ELF-1 (cell line): ENCODE measurements at places on chromosomes 13 and 19.

DNA sequence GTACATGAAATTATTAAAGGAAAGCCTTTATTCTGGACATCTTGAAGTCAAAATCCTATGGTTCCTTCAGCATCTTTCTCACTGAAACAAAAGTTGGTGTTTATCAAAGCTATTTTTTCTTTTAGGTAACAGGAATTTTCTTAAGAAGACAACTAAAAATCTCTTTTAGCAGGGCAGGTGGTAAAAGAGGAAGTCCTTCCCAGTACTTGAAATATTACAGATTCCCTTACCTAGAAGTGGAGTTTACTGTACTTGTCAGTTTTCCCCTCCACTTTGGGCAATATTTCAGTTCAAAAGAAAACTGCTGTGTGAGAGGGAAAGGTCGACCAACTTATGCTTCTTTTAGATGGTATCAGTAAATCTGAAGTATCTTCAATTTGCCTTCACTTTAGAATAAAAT is 64.3 kb upstream of the TDRD3 start:
- no peak for DNase-seq

DNA sequence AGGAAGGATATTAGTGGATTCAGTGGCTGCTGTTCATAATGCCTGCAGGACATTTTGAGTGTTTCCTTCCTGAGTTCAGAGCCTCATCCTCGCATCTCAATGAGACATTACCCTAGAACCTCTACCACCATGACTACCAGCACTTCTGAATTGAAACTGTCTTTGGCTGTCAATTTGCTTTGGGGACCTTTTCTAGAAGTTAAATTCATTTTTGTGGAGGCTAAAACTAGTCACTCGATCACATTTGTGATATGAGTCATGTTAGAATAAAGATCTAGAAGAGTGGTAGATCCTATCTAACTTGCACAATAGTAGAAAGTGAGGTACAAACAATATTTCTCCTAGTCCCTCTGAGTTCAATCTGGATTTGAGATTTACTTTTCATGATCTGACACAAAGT is 124.9 kb downstream of the KCNRG start:
- no peak for DNase-seq

- DNase-seq: no peak
Measured at GRCh38 chr19:42018503-42019193, 24.6 kb upstream of the ATP1A3 start.

- DNase-seq: no peak
Measured at GRCh38 chr13:51050021-51050830, 60.8 kb downstream of the C13orf42 start.

DNA sequence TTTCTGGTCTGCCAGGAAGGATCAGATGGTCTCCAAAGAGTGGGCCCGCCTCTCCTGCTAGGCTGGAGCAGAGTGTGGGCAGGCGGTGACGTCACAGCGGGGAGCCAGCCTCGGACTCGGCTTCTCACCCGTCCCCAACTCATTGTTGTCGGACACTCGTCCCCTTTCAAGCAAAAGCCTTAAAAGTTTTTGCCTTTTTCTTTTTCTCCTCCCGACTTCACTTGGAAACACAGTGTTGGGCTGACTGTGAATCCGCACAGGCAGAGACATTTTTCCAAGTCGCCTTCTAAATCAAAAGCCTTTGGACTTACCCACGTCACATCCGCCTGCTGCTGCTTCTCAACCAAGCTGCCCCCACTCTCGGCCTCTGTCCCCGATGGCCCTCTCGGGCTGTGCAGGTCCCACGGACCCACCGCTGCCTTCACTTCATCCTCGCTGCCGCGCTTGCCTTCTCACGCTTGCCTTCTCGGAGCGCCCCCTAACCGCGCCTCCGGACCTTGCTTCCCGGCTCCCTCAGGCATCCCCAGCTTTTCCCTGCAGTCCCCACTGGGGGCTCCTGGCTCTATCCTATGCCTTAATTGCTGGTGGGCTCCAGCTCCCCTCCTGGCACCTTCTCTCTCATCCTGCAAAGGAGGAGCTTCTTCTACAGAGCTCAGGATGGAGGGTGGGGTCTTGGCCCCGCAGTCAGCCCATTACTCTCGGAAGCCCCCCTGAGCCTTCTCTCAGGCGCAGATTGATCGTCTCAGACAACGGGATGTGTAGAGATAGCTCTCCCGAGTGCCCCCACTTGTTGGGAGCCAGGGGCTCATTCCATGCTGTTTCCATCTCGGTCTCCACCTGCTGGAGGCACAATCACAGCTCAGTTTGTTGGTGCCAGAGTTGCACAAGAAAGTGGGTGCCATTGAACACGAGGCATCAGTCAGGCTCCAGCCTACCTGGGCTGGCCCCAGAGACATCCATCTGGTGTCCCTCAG is 3.9 kb upstream of the ZNF135 start:
- no peak for DNase-seq

- DNase-seq: no peak
Measured at GRCh38 chr19:46487178-46487801, 8.4 kb downstream of the PNMA8B start.

DNA sequence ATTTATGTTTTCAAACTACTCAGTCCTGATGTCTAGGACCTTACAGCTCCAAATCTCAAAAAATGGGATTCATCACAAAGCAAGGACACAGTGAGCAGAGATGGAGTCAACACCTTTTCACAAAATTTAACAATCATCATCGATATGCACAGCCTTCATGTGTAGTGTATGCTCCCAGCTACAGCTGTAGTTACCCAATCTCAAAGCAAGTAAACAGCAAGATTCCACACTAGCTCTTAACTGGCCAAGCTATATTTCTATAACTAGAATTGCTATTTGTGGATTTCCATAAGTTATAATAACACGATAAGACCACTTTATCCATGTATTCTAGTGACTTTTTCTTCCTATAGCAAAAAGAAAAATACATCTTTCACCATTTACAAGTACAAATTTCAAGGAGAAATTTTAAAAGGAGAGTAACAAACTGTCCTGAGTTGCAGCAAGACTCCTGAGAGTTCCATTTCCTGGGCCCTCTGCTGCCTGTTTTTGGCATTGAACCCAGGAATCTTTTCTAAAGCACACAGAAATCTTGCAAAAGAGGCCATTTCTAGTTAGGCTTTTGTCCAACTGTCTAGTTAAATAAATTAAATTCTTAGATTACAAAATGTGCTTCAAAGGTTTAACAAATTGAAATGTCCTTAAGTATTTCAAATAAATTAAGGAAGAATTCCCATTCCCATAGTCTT is 460.6 kb downstream of the FGF14 start:
- no peak for DNase-seq

GRCh38 chr19:53621885-53622740 is 9.7 kb upstream of the DPRX start:
- peak; percentile 52 for DNase-seq

- peak; percentile 10 for DNase-seq
Measured at GRCh38 chr19:14835011-14835410, at the start of the genes OR7A5 and OR7C1. Gene OR7A5 (minus strand): TSS chr19:14835185. CDS start chr19:14828241, 6,944 bp downstream. Gene OR7C1 (minus strand): TSS chr19:14835185. CDS start chr19:14800136, 35,049 bp downstream.

DNA sequence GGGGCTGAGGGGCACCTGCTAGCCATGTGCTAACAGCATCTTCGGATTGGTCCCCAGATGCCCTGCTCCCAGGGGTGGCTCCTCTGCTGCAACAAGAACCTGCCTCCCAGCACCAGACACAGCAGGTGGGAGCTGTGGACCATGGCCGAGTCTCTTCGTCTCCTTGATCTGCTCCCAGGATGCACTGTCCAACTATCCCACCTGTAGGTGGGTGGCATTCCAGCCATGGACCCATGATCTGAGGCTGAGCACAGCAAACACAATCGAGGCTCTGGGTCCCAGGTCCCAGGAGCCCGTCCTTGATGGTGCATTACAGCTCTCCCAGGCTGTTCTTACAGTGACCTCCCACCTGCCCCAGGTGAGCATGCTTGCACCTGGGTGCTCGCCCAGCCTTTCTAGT is 1.6 kb downstream of the ZNF837 start:
- no peak for DNase-seq

GRCh38 chr13:62838929-62839328 is 1423.3 kb upstream of the PCDH20 start:
- DNase-seq: no peak

DNA sequence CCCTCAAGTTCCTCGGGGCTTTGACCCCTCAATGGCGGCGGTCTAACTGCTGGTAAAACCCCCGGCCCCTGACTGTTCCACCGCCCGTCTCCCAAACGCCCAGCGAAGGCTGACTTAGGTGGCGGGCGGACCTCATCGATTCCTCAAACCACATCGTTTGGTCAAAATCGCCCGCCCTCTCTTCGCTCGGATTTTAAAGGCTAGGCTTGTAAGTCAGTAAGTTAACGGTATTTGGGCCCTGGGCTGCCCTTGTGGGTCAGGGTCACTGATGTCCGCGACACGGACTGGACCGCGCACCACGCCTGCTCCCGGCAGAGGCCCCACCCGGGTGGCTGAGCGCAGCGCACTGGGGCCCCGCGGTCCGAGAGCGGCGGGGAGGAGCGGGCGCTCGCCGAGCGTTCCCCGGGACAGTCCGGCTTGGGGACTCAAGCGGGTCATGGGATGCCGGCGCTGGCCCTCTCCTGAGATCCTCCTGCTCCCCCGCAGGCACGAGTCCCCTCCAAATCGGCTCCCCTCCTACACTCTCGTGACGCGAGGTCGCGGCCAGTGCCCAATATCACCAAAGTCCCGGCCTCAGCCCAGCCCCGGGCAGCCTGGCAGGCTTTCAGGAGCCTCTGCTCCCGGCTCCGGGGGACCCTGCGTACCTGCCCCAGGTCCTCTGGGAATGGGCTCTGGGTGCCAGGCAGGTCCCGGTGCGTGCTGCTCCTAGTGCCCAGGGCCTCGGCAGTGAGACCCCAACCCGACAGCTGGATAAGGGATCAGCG is 1.0 kb downstream of the FLT1 start:
- peak; percentile 56 for DNase-seq

DNA sequence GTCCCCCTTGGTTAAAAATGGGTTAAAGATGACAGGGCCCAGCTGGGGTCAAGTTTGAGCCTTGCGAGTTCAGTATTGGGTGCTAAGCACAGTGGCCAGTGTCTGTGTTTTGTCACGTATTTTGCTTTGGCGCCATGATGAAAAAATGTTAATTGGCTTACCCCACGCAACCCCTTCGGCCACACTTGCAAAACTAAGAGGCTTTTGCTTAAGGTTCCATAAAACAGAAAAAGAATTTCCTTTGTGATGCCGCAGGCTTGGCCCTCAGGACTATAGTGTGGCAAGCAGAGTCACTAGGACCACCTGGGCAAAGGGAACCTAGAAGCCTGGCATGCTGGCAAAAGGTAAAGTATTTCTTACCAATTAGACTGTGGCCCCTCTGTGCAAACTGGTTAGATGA is 20.7 kb downstream of the DPRX start:
- no peak for DNase-seq

GRCh38 chr13:76980075-76980718 is 11.7 kb upstream of the CLN5 start:
- peak; percentile 94 for DNase-seq

- DNase-seq: no peak
Measured at GRCh38 chr19:3321696-3322095, 44.7 kb upstream of the NFIC start.

DNA sequence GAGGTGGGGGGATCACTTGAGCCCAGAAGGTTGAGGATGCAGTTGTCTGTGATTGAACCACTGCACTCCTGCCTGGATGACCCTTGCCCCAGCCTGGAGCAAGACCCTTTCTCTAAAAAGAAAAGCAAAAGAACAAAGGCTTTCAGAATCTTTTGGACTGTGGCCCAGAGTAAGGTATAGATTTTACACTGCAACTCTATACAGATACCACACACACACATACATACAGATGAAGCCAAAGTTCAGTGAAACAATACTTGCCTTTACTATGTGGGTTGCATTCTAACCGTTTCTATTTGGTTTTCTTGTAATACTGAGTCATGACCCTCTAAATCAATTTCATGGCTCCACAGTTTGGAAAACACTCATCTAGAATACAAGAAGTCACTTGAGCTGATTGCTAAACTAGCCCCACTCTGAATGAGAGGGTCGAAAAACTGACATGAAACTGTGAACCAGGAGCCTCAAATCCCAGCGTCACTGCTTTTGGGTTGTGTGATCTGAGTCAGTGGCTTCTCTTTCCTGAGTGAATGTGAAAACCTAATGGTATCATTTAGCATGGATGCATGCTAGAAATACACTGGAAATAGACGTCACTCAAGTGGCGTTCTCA is 756.1 kb downstream of the UQCRFS1 start:
- no peak for DNase-seq

- no peak for DNase-seq
Measured at GRCh38 chr13:42544246-42544926, 29.6 kb upstream of the TNFSF11 start.

GRCh38 chr19:33681081-33681680 is 59.4 kb downstream of the CHST8 start:
- no peak for DNase-seq

DNA sequence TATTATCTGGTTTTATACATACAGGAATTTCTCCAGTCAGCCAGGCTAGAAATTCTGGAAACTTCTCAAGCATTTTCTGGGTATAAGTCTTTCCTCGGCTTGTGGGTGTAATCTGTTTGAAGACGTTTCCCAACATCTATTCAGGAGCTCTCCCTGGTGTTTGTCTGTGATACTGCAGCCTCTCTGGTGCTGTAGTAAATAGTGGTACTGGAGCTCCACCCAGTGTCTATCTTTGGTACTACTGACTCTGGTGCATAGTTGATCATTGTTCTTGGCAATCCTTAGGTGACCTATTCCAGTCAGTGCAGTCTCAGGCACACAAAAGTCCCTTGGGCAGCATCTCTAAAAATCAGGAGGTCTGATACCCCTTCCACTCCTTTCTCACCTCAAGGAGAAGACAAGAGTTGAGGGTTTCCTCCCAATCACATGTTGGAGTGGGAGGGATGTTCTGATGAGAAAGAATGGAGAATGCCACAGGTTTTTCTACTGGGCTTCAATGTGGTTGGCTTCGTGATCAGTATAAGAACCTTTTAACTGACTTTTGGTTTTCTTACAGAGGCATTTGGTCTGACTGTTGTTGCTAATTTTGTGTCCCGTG is 115.5 kb downstream of the CYSLTR2 start:
- peak; percentile 88 for DNase-seq

- DNase-seq: peak; percentile 64
Measured at GRCh38 chr13:64529874-64530485, 2700.2 kb downstream of the PCDH9 start.

DNA sequence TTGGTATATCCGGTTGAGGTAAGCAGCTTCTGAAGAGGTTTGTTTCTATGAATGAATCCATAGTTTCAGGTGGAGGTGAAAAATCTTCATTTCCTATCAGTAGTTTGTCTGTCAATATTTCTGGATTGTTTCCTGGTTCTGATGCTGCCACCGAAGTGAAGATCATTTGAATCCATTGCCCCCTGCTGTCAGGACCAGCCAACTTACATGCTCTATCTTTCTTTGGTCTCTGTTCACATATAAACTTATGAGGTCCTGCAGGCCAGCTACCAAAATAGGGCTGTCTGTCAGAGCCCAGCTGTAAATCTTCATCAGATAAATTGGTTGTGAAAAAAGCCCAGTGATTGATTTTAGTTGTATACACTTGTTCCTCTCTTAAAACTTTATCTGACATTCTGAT is 15.2 kb upstream of the N4BP2L1 start:
- DNase-seq: no peak

DNA sequence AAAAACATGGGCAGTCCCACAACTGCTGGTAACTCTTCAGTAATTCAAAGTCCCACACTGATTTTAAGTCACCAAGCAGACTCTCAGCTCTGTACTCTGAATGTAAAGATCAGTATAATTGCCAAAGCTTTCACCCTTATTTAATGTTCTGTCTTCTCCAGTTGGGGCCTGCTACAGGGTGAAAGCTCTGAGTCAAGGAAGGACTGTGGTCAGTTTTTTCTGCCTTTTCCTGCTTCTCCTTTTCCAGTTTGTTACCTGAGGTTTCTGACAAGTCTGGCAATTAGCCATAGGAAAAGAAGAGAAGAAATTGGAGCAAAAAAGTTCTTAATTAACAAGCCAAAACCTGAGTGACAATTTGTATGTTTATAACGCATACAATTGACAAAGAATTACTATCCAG is 279.3 kb downstream of the RBM26 start:
- DNase-seq: no peak
